Posterior vena cava (tissue), 2 donors: ENCODE measurements at places on chromosomes 5 and 9. TPM values are rescaled to one million over a fixed set of nuclear protein-coding genes. Genes with fewer than 3 reads are reported as not detected.

DNA sequence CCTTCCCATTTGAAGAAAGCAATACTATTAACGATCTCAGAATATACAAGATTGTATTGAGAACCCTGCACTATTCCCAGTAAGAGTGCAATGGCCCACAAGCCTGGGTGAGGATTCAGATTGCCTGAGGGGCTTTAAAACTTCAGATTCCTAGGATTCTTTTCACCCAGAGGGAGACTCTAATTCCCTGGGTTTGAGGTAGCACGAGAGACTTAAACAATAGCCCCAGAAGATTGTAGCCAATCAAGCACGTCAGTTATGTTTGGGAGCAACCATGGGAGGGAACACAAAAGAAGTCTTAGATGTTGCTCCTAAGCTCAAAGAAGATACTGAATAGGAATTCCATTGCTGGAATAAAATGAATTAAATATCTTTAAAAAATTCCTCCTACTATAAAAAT is 17.9 kb downstream of the MRPS27 start:
- no peak for DNase-seq

- DNase-seq = no peak
These were observed 39.1 kb upstream of the KLF4 start for GRCh38 chr9:107528686-107529085.

DNA sequence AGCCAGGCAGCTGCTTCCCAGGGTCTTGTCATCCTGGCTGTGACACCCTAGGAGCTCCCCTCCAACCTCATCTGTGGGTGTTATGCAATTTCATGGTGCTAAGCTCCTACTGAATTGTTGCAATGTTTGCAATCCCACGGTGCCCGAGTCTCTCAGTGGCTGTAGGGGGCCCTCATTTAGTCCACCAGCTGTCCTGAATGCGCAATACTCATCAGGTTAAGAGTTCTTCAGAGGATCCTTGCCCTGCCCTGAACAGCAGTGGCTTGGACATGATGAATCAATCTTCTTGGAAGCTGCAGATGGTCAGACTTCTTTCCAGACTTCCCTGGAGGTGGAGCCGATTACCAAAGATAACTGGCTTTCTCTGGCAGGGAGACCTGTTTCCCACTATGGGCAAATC is 584.1 kb downstream of the CCDC171 start:
- no peak for DNase-seq

- no peak for DNase-seq
These were observed 171.3 kb downstream of the GDNF start for GRCh38 chr5:37668524-37669047.

GRCh38 chr9:289121-289520 is 74.5 kb downstream of the DOCK8 start:
- DNase-seq = no peak

DNA sequence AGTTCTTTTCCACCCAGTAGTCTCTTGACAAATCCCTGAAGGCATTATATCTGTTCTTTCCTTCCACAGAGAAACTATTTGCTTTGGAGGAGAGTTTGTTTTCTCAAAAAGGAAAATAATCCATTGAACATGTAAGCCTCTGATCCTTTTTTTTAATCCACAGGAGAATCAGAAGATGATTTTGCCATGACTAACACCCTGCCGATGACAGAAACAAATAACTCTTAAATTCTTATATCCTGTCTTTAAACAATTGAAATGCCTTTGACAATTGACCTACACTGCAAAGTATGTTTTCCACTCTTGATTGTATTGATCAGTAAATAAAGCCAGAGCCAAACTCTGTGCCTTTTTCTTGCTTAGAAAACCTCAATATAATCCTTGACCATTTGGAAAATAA is 666.4 kb upstream of the CTNND2 start:
- no peak for DNase-seq

DNA sequence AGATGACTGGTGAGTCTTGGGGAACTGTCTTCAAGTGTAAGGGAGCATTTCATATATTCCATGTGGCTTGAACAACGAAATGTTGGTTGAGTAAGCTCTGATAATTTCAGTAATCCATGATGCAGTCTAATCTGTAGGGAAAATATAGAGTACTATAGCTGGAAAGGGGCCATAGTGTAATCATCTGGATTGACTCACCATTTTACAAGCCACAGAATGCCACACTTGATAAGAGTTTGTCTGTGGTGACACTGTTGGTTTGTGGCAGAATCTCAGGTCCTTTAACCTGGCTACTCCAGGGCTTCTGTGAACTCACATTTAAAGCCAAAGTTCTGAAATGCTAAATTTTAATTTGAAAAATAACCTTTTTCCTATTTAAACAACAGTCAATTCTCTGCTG is 16.3 kb upstream of the MAML1 start:
- no peak for DNase-seq

DNA sequence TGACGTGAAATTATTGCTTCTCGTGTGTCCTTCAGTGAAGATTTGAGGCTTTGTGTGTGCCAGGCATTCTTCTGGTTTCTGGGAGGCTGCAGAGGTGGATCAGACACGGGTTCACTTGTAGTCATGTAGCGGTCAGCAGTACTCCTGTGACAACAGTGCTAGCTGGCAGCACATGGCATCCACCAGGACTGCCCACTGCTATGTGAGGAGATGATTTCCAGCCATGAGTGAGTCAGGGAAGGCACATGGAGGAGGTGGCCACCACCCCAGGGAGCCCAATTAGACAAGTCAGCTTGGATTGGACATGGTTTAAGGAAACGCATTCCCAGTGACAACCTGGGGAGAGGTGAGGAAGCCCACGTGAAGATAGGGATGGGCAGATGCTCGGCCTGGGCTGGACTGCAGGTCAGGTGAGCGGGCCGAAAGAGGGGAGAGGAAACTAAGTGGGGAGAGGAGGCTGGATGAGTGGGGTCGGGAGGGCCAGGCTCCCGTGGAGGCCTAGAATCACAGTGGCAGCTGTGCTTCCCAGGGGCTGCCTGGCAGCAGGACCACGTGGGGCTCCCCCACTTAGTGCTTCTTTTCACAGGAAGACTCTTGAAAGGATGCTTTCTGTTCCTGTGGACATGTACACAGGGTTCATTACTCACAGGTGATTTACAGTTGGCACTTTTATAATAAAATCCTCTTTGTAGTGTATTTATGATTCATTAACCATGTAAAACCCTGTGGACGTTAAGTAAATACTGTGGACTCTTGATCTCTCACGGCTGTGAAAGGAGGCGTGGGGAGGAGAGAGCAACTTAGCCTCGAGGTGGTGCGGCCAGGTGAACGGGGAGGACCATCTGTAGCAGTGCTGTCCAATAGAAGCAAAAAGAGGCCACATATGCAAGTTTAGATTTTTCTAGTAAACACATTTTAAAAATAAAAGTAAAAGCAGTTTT is 80.0 kb upstream of the OTULINL start:
- peak; percentile 61 for DNase-seq

- no peak for DNase-seq
These were observed 7.5 kb downstream of the N4BP3 start for GRCh38 chr5:178120607-178121357.

- DNase-seq = no peak
These were observed 54.3 kb downstream of the PSD2 start for GRCh38 chr5:139849942-139850341.

DNA sequence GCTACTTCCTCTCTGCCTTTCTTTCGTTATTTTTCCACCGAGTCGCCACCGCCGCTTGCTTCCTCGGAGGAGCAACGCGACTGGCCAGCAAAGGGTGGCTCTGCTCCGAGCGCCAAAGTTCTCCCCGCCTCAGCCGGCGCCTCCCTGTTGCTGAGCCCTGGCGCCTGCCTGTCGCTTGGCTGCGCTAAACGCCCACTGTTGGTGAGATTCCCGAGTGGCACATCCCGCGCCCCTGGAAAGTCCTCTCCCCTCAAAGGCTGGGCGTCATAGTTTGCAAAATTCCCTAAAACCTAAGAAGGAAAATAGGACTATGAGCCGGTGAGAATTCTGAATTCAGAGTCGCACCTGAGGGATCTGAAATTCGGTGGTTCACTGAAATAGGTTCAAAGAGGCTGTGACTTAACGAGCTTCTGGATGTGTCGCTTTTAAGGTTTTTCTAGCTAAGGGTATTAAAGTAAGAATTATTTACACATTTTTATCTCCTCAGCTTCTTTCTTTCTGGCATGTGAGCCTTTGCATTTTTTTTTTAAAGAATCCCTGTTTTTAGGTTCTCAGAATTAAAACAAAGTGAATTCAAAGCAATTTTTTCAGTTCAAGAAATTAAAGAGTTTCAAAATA is at the start of gene GRIN3A:
Gene GRIN3A, minus strand, starts transcription at position 82 of the 618 bp plus-strand sequence. CDS start 668 bp downstream, outside the sequence.
- DNase-seq = peak; percentile 74

DNA sequence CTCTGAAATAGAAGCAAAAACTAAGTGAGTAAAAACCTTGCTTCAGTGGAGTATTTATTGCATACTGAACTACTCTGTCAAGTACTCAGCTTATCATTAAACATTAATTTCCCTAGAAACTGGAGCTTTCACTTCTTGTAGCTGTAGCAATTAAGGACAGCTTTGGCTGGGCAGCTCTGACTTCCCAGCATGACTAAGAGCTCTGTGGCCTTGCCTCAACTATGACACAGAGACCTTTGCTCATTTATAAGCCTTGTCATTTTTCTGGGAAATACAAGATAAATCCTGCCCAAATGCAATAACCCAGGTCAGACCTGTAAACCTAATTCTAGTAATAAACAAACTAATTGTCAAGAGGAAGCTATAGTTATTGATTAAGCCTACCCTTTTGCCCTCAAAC is 65.4 kb upstream of the STK32A start:
- DNase-seq = no peak

GRCh38 chr9:97773723-97774122 is 76.6 kb upstream of the XPA start:
- no peak for DNase-seq

DNA sequence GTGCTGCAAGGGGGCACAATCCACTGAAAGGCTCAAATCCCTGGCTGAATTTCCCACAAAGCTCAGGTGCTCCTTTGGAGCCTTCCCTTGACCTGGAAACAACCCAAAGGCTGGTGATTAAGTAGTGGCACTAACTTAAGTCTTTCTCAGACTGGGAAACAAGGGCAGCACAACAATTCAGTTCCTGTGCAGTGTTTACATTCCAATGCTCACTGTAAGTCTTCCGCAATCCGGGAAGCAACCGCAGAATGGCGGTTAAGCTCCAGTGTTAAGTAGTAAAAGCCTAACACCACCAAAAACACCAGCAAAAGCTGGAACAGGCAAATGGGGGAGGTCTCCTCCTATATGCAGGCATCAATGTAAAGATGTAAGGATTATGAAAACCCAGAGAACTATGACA is 117.2 kb downstream of the TRPM3 start:
- DNase-seq = no peak

The OSMR gene
- 149 TPM for total RNA-seq

The FOXD4L6 gene
- not detected for total RNA-seq

The GPR151 gene
- total RNA-seq = not detected

The VCAN gene
- total RNA-seq = 453 TPM

The ZBTB34 gene
- total RNA-seq = 9.6 TPM

The S1PR3 gene
- 208 TPM for total RNA-seq

The ENG gene
- 189 TPM for total RNA-seq

The IFNA21 gene
- total RNA-seq = not detected

The TLX3 gene
- not detected for total RNA-seq

The STK32A gene
- total RNA-seq = 0.95 TPM

The AJM1 gene
- 5.9 TPM for total RNA-seq
